ENCODE measurements at places on chromosomes 4 and X. TPM values are rescaled to one million over a fixed set of nuclear protein-coding genes. Genes with fewer than 3 reads are reported as not detected.

AKAP4 gene
- 0.10 TPM for total RNA-seq

RBMX gene
- total RNA-seq = 297 TPM

DGAT2L6 gene
- not detected for total RNA-seq

TRIML2 gene
- not detected for total RNA-seq

ASB12 gene
- total RNA-seq = 5.7 TPM

GUCY1A1 gene
- 47.1 TPM for total RNA-seq

SATL1 gene
- 0.10 TPM for total RNA-seq

SOWAHB gene
- total RNA-seq = 0.82 TPM

RELL1 gene
- total RNA-seq = 74.7 TPM

OPRPN gene
- total RNA-seq = not detected

PGAM4 gene
- total RNA-seq = not detected

USP27X gene
- total RNA-seq = 2.3 TPM

CT45A10 gene
- not detected for total RNA-seq

CFAP299 gene
- total RNA-seq = not detected

TRIM2 gene
- 56.7 TPM for total RNA-seq

TCEAL7 gene
- 292 TPM for total RNA-seq

SRP72 gene
- total RNA-seq = 43.3 TPM

METTL14 gene
- 61.3 TPM for total RNA-seq

SSX1 gene
- not detected for total RNA-seq

TSPAN7 gene
- total RNA-seq = 37.8 TPM

PLAC8 gene
- 2.4 TPM for total RNA-seq

MRFAP1 gene
- total RNA-seq = 136 TPM

ABCG2 gene
- 6.9 TPM for total RNA-seq

KLHL5 gene
- 29.5 TPM for total RNA-seq

XPNPEP2 gene
- 0.72 TPM for total RNA-seq

SMIM43 gene
- total RNA-seq = 4.1 TPM

FABP2 gene
- not detected for total RNA-seq

PABPC4L gene
- 13.1 TPM for total RNA-seq

SLC30A9 gene
- 82.2 TPM for total RNA-seq

SMR3B gene
- not detected for total RNA-seq

PAGE1 gene
- not detected for total RNA-seq

PRR32 gene
- 56.3 TPM for total RNA-seq

SUPT20HL2 gene
- total RNA-seq = not detected

YY2 gene
- total RNA-seq = 0.92 TPM

RADX gene
- total RNA-seq = 4.0 TPM

SUPT20HL1 gene
- not detected for total RNA-seq

KLHL13 gene
- 90.3 TPM for total RNA-seq

DMD gene
- 304 TPM for total RNA-seq

TNIP3 gene
- total RNA-seq = not detected

ERVMER34-1 gene
- total RNA-seq = 0.41 TPM

L1CAM gene
- 17.5 TPM for total RNA-seq

TMPRSS11D gene
- 6.6 TPM for total RNA-seq

GAGE12E gene
- total RNA-seq = not detected

RPL39 gene
- 4,418 TPM for total RNA-seq

GRIA3 gene
- 3.4 TPM for total RNA-seq

RAPGEF2 gene
- total RNA-seq = 82.6 TPM

HAUS7 gene
- total RNA-seq = 20.7 TPM

HTRA3 gene
- 35.2 TPM for total RNA-seq

ITGB1BP2 gene
- 80.2 TPM for total RNA-seq

PASD1 gene
- total RNA-seq = not detected

TENM3 gene
- 62.0 TPM for total RNA-seq

NAA11 gene
- total RNA-seq = not detected
